ENCODE measurements at places on chromosomes 2 and 18. TPM values are rescaled to one million over a fixed set of nuclear protein-coding genes. Genes with fewer than 3 reads are reported as not detected.
A peak's percentile ranks its signal among the peaks of the same experiment; 100 is the strongest.

GRCh38 chr18:40995529-40995928, 959.5 kb upstream of the PIK3C3 start:
- no peaks in the 10 kb centered on the region for H3K4me1 ChIP-seq
- no peaks in the 10 kb centered on the region for H3K36me3 ChIP-seq
- no peak overlapping the region for H3K4me3 ChIP-seq
- H3K27ac ChIP-seq = no peak overlapping the region
- H3K27me3 ChIP-seq = no peaks in the 10 kb centered on the region

LHCGR gene
- not detected for total RNA-seq

ACTG2 gene
- 2,977 TPM for total RNA-seq

GRCh38 chr2:151053661-151053990, 208.0 kb downstream of the RBM43 start:
- H3K27ac ChIP-seq = no peak overlapping the region
- H3K4me3 ChIP-seq = no peak overlapping the region
- H3K27me3 ChIP-seq = no peaks in the 10 kb centered on the region

PXDN gene
- 42.0 TPM for total RNA-seq

- no peaks in the 10 kb centered on the region for H3K36me3 ChIP-seq
- H3K27me3 ChIP-seq = no peaks in the 10 kb centered on the region
- peak; percentile 60 for DNase-seq
- H3K4me1 ChIP-seq = peaks cover 27% of the 10 kb centered on the region
- H3K4me3 ChIP-seq = peak overlapping the region; percentile 31
Measured at GRCh38 chr2:70143314-70144150, 47.3 kb downstream of the C2orf42 start.

GRCh38 chr2:85887566-85888019, 1.2 kb downstream of the ST3GAL5 start:
- peak overlapping the region; percentile 91 for H3K27ac ChIP-seq
- peaks cover 32% of the 10 kb centered on the region for H3K4me1 ChIP-seq
- peak; percentile 68 for DNase-seq
- peak overlapping the region; percentile 82 for H3K4me3 ChIP-seq
- no peaks in the 10 kb centered on the region for H3K27me3 ChIP-seq
- no peaks in the 10 kb centered on the region for H3K36me3 ChIP-seq

SERPINB3 gene
- total RNA-seq = not detected

DNA sequence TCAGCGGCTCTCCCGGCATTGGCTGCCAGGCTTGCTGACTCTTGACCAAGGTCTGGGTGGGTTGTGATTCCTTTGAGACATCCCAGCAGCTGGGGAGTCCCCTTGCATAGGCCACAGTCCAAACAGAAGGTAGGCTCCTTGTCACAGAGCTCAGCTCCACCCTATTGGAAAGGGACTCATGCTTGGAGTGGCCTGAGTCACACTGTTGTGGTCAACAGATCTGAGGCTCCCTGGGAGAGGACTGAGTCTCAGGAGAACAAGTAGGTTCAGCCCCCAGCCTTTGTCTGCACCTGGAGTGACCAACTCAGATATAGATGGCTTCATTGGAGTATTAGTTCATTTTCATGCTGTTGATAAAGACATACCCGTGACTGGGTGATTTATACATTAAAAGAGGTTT, 32.1 kb upstream of the SH3BP4 start:
- DNase-seq = no peak
- H3K27me3 ChIP-seq = no peaks in the 10 kb centered on the region
- H3K4me3 ChIP-seq = no peak overlapping the region
- H3K4me1 ChIP-seq = no peaks in the 10 kb centered on the region

DNA sequence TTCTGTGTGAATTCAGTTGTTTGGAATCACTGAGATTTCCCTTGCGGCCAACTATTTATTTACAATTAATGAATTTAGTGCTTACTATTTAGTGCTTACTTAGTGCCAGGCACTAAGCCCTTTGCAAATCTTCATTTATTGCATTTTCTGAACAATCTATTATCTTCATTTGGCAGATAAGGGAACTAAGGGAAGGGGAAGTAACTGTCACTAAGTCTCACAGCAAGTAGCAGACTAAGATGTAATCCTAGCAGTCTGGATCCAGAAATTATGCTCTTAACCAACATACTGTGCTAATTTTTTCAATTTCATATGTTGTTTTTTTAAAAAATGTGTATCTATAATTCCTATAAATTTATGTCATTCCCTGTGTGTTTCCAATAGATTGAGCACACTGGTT, 214.4 kb upstream of the EPC2 start:
- no peaks in the 10 kb centered on the region for H3K36me3 ChIP-seq
- DNase-seq = no peak
- no peak overlapping the region for H3K4me3 ChIP-seq
- H3K27me3 ChIP-seq = no peaks in the 10 kb centered on the region
- H3K4me1 ChIP-seq = no peaks in the 10 kb centered on the region

DNA sequence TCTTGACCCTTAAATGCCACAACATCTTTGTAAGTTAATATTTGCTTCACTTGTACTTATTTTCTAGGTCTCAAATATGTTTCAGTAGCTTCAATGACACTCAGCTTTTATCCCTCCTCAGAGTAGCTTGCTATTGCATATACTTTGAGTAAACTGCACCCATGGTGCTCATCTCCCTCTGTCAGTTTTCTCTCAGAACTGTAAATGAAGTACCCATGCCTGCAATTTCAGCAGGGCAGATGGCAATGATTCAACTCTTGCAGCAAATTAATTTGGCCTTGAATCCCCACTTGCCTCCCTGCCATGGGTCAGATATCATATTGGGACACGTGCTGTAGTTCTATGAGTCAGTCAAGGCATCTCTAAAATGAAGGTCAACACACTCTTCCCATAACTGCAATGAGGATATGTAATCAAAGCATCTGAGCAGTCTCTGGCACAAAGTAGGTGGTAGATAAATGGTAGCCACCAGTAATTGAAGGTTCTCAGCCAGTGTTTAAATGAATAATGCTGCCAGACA, 225.8 kb downstream of the PIEZO2 start:
- DNase-seq = no peak
- H3K27me3 ChIP-seq = no peaks in the 10 kb centered on the region
- H3K4me1 ChIP-seq = no peaks in the 10 kb centered on the region
- H3K36me3 ChIP-seq = no peaks in the 10 kb centered on the region
- H3K4me3 ChIP-seq = no peak overlapping the region
- H3K27ac ChIP-seq = no peak overlapping the region

DNA sequence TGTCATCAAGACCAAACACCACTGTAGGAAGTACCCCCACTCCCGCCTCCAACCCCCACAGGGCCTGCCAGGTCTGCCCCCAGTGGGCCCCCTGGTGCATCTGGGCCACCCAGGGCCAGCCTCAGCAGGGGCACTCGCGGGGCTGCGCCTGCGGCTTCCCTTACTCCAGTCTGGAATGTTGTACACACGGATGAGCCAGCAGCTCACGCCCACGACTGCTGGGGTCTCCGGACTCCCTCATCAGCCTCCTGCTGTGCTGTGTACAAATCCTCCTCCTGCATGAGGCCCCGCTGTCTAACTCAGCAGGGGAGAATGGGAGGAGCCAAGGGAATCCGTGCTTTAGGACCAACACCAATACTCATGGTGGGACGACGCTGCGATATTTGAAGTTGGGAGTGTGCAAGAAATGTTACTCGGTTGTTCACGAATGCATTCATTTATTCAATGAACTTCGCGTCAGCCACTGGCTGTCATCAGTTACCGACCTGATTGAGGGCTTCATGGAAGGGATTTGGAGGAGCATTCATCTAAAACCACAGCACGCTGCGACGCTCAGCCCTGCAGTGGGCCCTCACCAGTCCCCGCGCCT, 654 bp upstream of the ASB1 start:
- peak overlapping the region; percentile 91 for H3K27ac ChIP-seq
- DNase-seq = peak; percentile 72
- no peaks in the 10 kb centered on the region for H3K27me3 ChIP-seq
- H3K4me1 ChIP-seq = peaks cover 23% of the 10 kb centered on the region

IGFBP2 gene
- 636 TPM for total RNA-seq

PROC gene
- not detected for total RNA-seq

DNA sequence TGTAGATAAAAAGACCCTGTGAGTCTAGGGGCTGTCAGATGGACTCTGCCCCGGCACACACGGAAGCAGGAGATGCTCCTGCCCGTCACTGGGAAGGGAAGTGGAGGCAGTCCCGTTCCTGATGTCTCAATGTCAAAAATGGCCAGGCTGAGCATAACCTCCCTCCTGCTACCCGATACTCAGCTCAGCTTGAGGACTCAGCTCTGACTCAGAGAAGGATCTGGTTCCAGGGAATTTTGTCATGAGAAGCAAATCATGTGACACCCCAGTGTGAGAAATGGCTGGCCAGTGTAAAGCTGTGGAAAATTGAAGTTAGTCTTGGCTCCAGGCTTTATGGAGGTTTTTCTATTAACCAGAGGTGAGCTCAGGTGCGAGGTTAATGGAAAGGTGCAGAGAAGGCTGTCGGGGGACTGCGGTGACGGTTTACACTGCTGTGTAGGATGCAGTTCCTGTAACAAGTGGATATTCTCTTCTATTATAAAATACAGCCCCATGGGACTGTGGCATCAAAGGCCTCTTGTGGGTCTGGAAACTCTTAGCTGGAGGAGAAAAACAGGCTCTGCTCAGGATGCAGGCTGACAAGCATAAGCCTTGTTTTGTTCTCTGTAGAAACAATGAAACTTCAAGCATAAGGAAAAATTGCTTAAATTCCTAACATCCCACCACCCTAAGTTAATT, 24.7 kb upstream of the AGAP1 start:
- H3K4me3 ChIP-seq = no peak overlapping the region
- no peaks in the 10 kb centered on the region for H3K27me3 ChIP-seq
- DNase-seq = peak; percentile 61
- no peaks in the 10 kb centered on the region for H3K36me3 ChIP-seq
- peak overlapping the region; percentile 51 for H3K27ac ChIP-seq

STARD6 gene
- total RNA-seq = not detected

DNA sequence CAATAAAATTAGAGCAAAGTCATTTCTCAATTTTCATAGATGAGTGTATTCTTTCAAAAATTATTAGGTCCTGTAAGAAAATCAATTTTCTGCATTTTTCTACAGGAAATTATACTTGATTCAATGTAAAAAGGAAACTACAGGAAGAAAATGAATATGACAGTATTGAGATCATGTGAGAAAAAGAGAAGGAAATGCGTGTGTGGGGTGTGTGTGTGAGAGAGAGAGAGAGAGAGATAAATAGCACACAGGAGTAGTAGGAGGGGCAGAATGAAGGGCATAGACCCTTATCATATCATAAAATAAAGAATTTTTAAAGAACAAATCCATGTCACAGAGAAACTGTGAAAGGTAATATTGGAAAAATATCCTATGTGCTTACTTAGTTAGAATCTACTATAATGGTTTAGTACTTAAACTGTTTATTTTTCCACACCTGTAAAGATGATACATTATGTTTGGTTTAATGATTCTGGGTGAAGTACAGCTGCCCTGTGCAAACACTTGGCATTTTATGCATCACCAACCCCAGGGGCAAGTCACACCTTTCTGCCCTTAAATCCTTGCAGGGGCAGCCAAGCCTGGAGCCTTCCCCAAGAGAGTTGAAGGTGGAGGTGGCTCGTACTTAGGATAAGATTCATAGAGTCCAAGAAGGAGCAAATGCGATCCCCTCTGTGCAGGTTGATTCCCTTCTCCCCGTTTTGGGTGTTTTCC, 276.4 kb downstream of the TGIF1 start:
- H3K27me3 ChIP-seq = no peaks in the 10 kb centered on the region

DNA sequence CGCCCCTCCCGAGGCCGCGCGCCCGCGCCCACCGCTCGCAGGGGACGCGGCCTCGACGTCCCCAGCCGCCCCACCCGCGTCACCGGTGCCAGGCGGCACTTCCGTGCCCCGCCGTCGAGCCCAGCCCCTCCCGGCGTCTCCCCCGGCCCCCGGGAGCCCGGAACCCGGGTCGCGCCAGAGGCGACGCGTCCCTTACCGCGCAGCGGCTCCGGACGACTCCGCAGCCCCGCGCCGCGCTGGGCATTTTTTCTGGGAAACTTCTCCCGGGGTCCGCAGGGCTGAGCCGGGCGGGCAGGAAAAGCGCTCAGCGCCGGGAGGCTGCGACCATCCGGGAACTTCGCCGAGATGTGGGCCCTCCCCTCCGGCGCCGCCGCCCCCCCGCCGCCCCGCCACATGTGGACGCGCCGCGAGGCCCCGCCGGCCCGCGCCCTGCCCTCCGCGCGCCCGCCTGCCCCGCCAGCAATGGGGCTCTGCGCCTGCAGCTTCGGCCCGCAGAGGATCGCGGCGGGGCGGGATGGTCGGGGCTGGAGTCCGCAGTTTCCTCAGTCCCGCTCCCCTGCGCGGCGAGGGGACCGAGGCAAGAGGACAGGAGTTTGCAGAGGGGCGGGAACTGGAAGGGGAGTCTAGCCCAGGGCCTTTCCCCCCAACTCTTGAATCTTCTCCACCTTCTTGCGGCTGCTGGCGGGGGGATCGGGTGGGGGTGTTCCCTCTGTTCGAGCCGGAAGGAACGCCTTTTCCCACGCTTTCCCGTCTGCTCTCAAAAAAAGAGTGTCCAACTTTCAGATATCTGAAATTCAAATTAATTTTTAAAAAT, 81.5 kb downstream of the CHRNA1 start:
- no peaks in the 10 kb centered on the region for H3K36me3 ChIP-seq
- no peaks in the 10 kb centered on the region for H3K27me3 ChIP-seq
- peaks cover 12% of the 10 kb centered on the region for H3K4me1 ChIP-seq
- H3K27ac ChIP-seq = peak overlapping the region; percentile 81
- H3K4me3 ChIP-seq = peak overlapping the region; percentile 92

ICOS gene
- not detected for total RNA-seq

GRCh38 chr18:75211953-75212750, 1.6 kb downstream of the TSHZ1 start:
- no peaks in the 10 kb centered on the region for H3K36me3 ChIP-seq
- peak overlapping the region; percentile 78 for H3K4me3 ChIP-seq
- H3K4me1 ChIP-seq = peaks cover 65% of the 10 kb centered on the region
- no peaks in the 10 kb centered on the region for H3K27me3 ChIP-seq
- H3K27ac ChIP-seq = peak overlapping the region; percentile 83
- no peak for DNase-seq

GALNT13 gene
- total RNA-seq = 0.72 TPM

- no peak overlapping the region for H3K4me3 ChIP-seq
- DNase-seq = no peak
- H3K27me3 ChIP-seq = peaks cover 12% of the 10 kb centered on the region
Measured at GRCh38 chr18:46748466-46748865, 8.4 kb downstream of the ST8SIA5 start.

DNA sequence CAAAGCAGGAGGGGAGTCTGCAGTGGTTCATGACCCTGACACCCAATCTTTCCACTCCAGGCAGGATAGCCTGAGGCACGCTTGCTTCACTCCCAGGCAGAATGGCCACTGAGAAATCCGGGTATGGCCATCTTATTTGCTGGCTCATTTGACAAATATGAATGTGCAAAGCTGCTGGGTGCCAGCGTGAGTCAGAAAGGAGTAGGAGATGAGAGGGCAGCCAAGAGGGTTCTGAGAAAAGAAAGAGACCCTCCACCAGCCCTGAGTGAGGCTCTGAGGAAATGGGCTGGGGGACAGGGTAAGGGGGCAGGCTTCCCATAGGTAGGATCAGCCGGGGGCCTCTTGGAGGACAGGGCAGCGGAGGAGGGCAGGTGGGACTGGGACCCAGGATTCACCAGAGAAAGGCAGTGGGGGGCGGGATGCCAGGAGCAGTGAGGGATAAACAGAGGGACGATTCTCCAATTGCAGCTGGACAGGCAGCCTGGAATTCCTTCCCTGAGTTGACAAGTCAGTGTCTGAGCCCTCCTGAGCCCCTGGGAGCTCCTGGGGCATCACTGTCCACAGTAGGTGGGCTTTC, 15.2 kb downstream of the RAMP1 start:
- H3K27ac ChIP-seq = no peak overlapping the region
- H3K36me3 ChIP-seq = no peaks in the 10 kb centered on the region
- DNase-seq = no peak

DOCK10 gene
- total RNA-seq = 19.7 TPM

DNAJC5G gene
- not detected for total RNA-seq

Data from stomach (tissue), 19 donors.